ENCODE measurements at places on chromosomes 7 and 10.

- no peak for DNase-seq
Measured at GRCh38 chr7:1458683-1459511, at the start of gene MICALL2. Gene MICALL2, minus strand, starts transcription at chr7:1459470. Its CDS starts 144 bp downstream, at chr7:1459326.

DNA sequence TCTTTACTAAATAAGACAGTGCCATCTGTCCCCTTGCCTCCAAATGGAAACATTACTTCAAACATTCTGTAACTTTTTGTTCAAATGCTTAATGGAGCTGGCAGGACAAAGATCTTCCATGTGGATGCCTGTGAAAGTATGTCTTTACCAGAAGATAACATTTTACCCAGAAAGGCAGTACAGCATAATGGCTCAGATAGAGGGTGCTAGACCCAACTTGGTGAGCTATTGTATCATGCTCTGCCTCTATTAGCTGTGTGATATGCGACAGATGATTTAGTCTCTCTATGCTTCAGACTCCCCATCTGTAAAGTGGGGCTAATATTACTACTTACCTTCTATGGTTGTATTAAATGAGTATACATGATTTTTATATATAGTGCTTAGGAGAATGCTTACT is 8.8 kb upstream of the SMKR1 start:
- no peak for DNase-seq

DNA sequence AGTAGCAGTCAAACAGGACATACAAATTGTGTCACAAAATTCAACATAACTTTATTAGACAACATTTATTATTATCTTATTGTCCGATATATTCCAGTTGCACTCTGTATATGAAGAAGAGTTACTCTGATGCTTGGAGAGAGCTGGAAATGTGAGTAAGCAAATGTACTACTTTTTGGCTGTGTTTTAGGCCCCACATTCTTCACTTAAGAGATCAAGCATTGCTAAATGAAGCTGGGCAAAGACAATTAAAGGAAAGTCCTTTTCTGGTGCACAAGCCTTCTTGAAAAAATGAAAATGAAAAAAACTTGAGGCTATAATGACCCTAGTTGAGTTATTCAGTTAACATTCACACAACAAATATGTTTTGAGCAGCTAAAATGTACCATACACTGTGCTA is 26.1 kb downstream of the MYPN start:
- DNase-seq, result no peak

- no peak for DNase-seq
Measured at GRCh38 chr10:1152386-1153250, 96.4 kb downstream of the WDR37 start.

DNA sequence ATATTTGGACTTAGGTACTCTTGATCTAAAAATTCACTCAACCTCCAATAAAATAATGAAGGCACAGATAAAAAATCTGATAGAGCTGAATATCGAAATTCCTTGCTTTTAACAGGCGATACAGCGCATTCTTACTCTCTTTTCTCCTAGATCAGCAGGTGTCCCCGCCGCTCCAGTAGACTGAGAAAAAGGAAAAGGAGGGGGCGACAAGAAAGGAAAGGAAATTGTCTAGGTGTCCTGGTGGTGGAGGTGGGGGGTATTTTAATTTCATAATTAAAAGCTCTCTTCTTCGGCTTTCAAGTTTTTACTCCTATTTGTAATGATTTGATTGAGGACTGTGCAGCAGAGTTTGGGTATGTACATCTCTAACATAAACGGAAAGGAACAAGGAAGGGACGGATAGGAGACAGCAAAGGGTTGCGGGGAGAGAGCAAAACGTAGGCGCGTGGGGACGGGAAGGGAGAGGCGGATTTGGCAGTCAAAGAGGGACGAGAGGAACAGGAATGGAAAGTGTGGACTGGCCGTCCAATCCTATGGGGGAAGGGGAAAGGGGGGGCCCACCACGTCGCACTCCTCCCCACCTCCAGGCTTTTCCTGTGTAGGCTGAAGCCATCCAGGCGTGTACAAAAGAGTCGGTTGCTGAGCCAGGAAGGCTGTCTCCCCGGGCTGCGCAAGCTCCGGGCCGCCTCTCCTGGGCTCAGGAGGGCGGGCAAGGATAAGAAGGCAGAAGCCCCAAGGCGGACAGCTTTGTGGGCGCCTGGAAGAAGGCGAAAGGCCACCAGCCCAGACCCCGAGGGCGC is 875 bp upstream of the HECTD2 start:
- DNase-seq, result peak; percentile 36

DNA sequence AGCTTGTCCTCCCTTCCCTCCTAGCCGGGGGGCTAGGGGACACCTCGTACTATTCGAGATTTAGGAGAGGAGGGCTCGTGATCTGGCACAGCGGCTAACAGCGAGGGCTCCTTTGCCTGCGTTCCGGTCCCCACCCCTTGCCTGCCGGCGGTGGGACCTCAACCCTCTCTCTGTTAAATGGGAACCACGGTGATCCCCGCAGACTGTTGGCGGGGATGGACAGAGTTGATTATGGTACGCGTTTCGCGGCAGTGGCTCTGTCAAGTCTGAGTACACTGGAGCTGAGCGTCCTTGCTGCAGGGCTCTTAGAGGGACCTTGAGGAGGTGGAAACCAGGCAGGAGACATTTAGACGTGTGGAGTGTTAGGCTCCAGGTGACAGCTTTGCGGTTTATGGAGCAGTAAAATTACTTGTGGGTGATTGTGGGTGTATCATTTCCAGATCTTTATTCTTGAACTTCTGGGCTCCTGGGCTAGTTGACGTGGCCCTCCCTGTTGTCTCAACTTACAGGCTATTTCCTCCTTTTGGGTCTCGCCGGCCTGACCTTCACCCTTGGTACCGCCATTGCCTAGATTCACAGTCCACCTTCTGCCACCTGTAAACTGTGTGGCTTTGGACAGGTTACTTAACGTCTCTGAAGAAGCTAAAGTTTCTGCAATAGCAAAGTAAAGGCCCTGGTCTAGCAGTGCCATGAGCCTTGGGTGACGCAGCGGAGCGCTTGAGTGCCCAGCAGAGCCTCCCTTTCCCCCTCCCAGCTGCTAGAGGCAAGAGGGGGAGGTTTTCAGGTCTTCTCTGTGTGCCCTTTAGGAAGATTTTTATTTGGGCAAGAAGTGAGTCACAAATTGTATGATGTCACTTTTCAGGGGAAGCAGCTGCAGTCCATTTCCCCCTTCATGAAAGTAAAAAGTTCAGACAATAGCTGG is 739 bp downstream of the CASP7 start:
- no peak for DNase-seq

DNA sequence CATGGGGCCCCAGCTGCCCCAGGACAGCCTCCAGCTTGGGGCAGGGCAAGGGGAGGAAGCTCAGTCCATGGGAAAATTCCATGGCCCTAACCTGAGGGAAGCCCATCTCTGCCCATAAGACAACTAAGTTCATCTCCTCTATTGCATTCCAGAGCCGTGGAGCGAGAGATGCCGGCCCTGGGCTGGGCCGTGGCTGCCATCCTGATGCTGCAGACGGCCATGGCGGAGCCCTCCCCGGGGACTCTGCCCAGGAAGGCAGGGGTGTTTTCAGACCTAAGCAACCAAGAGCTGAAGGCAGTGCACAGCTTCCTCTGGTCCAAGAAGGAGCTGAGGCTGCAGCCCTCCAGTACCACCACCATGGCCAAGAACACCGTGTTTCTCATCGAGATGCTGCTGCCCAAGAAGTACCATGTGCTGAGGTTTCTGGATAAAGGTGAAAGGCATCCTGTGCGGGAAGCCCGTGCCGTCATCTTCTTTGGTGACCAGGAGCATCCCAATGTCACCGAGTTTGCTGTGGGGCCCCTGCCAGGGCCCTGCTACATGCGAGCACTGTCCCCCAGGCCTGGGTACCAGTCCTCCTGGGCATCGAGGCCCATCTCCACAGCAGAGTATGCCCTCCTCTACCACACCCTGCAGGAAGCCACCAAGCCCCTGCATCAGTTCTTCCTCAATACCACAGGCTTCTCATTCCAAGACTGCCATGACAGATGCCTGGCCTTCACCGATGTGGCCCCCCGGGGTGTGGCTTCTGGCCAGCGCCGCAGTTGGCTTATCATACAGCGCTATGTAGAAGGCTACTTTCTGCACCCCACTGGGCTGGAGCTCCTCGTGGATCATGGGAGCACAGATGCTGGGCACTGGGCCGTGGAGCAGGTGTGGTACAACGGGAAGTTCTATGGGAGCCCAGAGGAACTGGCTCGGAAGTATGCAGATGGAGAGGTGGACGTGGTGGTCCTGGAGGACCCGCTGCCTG is 4.3 kb downstream of the AOC1 start:
- no peak for DNase-seq

DNA sequence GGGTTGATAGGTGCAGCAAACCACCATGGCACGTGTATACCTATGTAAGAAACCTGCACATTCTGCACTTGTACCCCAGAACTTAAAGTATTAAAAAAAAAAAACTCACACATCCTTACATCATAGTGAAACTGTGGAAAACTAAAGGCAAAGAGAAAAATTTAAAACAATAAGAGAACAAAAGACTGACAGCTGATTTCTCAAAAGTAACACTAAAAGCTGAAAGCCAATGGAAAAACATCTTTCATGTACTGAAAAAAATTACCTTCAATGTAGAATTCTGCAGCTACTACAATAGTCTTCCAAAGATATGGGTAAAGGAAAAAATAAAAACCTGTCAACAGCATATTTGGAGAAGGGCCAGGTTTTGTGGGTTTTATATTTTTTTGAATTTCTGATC is 729.1 kb upstream of the NRP1 start:
- no peak for DNase-seq

DNA sequence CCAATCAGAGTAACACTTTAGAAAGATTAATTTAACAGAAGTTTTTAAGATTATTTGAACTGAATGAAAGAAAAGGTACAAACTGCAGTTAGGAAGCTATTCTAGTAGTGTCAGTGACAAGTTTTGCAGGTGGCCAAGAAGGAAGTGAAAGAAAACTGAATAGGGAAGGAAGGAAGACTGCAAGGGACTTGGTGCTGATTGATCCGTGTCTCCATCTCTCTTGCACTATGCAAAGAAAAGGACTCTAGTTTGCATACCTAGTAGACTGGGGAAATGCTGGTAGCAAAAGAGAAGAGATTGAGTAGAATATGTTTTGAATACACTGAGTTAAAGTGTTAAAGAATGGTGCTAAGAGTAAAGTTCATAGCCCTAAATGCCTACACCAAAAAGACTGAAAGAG is 33.0 kb downstream of the OR6V1 start:
- DNase-seq, result no peak
